ENCODE measurements at places on chromosomes 4 and X. TPM values are rescaled to one million over a fixed set of nuclear protein-coding genes. Genes with fewer than 3 reads are reported as not detected.

GRCh38 chr4:126267689-126268088 is 952.9 kb downstream of the FAT4 start:
- DNase-seq, result no peak

TRAM1L1 gene
- total RNA-seq, result 2.9 TPM

LONRF3 gene
- total RNA-seq, result 0.10 TPM

DNA sequence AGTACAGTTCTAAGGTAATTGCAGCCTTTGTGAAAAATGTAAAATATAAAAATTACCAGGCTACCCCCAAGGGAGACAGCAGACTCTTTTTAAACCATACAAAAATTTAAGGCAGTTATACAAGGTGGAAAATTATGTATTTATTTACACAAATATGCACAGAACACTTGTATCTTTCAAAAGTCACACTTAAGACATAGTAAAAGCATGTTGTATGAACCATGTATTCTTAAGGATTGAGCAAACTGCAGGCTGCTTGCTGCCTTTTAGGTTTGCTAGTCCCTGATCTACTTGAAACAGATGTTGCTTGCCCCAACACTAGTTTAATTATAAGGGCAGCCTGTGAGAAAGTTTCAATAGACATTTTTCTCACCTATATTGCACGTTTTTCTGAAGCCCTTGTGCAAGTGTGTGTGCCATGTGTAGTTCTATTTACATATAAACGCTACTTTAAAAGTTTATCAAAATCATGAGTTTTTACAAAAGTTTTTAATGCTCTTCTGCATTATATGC is 72.8 kb downstream of the PRSS12 start:
- no peak for DNase-seq

DNA sequence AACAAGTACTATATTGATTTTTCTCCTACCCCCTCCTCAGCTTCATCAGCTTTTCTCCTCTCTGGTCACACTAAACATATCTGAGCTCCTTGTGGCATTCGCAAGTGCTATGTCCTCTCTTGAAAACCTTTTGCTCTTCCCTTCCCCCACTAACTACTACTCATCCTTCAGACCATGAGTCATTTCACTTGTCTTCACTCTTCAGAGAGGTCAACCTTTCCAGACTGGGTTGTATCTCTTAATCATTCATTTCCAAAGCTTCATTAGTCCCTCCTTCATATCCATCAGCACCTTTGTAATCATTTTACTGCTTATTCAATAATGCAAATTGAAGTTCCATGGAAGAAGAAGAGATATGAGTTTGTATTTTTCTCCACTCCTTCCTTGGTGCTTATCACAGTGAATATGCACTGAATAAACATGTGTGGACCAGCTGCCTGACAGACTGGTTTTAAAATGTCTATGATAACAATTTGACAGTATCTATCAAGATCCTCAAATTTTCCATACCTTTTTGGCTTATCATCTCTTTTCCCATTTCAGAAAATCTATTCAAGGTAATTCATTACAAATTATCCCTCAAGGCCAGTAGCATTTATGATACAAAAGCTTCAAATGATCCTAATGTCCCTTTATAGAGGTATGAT is 28.4 kb downstream of the DDX60L start:
- DNase-seq, result no peak

NSUN7 gene
- total RNA-seq, result 26.5 TPM

SLC25A5 gene
- total RNA-seq, result 383 TPM

GLRA3 gene
- total RNA-seq, result 0.28 TPM

GAGE2A gene
- 0.70 TPM for total RNA-seq

VCX3B gene
- not detected for total RNA-seq

GRID2 gene
- total RNA-seq, result 19.1 TPM

- DNase-seq, result no peak
Measured at GRCh38 chrX:100939333-100939732, 10.6 kb upstream of the XKRX start.

DNA sequence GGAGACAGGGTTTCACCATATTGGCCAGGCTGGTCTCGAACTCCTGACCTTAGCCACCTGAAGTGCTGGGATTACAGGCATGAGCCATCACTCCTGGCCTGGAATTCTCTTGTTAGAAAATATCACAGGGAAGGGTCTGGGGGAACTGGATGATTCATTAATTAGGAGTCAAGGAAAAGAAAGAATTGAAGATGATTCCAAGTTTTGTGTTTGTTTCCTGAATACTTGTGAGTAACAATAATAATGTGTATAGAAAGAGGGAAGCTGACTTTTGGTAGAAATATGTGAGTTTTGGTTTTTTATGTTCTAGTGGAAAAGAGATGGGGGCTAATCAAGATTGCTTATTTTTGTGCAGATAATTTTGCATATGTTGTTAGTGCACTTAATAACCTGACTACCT is 77.3 kb upstream of the CLNK start:
- DNase-seq, result no peak

DNA sequence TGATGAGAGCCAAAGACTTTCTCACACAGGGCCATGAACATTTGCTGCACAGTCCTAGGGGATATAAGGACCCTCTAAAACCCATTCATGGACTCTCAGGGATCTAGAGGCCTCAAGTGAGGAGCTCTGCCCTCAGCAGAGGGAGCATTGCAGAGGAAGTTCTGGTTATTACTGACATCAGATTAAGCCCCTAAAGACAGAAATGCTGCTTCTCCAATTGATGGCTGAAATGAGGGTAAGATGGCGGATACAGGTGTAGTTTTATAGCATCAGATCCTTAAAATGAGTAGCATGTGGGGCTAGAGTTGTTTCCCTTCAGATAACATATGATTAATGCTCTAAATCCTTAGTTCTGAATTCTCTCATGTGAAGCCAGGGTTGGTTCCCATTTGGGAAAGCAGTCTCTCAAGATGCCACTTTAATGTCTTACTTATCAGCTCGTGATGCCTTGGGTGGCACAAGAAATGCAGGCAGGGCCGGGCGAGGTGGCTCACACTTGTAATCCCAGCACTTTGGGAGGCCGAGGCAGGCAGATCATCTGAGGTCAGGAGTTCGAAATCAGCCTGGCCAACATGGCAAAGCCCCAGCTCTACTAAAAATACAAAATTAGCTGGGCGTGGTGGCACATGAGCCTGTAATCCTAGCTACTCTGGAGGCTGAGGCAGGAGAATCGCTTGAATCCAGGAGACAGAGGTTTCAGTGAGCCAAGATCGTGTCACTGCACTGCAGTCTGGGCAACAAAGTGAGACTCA is 7.9 kb downstream of the RHOH start:
- no peak for DNase-seq

- DNase-seq, result no peak
Measured at GRCh38 chrX:2541603-2542002, 40.8 kb upstream of the DHRSX start.

CDKL5 gene
- 7.0 TPM for total RNA-seq

DNA sequence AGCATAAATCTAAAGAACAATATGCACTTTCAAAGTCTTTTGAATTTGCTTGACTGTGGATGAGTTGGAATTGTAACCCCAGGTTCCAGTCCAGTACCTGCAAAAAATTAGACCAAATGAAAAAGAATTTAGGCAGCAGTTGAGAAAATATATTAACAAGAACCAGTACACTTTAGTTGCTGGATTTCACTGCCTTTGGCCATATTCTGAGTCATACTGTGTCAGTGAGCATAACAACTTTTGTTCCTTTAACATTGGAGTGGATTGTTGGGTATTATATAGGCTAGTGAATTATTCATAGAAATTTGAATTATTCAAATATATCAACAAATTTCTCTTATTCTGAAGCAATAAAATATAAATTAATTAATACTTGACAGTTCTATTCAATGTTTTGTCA is 101.5 kb upstream of the SMAD1 start:
- DNase-seq, result no peak

SRPK3 gene
- not detected for total RNA-seq

- no peak for DNase-seq
Measured at GRCh38 chrX:99398545-99398944, 1011.5 kb downstream of the PCDH19 start.

DNA sequence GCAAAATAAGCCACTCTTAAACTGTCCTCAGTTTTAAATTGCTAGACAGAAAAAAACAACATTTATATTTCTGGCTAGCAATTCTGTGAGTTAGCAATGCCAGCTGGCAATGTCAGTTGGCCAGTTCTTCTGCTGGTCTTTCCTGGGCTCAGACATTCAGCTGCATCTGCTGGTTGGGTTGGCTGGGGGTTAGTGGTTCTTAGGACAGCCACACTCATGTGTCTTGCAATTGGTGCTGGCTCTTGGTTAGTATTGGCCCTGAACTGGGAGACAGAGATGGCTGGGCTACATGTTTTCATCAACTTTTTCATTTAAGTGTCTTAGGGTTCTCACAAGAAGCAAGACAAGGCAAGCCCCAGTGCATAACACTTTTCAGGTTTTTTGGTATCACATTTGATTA is 48.0 kb upstream of the PDLIM5 start:
- no peak for DNase-seq

DNA sequence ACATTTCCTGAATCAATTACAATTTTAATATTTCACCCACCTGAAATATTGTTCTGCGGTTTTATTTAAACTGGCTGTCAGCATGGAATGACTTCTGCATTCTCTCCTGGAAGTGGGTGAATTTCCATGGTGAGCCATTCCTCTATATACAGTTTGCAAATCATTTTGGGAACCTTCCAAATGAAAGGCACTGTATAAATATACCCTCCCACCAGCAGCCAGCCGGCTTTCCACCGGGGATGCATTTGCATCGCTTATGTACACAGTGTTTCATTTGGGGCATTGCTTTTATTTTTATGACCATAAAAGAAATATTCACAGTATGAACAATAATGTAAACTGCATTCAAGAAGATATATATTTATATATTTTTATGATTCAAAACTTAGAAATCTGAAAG is 4.7 kb upstream of the IL1RAPL1 start:
- no peak for DNase-seq

GRCh38 chr4:93764639-93765246 is 63.8 kb upstream of the ATOH1 start:
- peak; percentile 16 for DNase-seq

GRCh38 chr4:19983072-19983471 is 268.6 kb upstream of the SLIT2 start:
- no peak for DNase-seq

DNA sequence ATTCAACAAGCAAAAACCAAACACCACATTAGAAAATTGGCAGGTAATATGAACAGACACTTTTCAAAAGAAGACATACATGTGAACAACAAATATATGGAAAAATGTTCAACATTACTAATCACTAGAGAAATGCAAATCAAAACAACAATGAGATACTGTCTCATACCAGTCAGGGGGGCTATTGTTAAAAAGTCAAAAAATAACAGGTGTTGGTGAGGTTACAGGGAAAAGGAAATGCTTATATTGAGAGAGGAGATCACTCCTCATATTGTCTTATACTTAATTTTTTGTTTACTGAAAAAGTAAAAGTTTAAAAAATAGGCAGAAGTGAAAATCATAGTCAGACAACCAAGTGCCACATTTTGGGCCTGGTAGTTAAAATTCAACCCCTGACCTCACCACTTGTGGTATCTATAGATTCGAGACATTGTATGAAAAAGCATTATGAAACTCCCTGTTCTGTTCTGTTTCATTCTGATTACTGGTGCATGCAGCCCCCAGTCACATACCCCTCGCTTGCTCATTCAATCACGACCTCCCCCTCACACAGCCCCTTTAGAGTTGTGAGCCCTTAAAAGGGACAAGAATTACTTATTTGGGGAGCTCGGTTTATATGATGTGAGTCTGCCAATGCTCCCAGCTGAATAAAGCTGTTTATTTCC is 153.7 kb upstream of the FGF16 start:
- DNase-seq, result no peak

DNA sequence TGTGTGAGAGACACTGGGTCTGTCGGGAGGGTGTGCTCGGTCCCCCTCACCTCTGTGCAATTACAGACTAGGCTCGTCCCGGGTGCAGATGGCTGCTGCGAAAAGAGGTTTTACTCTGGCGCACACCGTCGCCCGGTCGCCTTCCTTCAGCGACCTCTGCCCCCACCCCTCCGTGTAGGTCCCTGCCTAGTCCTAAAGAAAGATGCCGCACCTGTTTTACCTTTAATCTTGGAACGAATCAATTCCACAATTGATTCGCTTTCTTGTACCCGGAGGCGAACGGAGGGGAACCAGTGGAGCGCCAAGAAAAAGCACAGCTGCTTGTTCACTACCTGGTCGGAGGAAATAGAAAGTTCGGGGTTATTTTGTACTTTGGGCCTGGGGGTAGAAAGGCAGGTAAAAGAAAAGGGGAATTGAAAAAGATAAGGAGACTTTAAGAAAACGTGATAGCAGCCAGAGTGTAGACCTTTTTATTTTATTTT is 1.2 kb downstream of the NPNT start:
- DNase-seq, result peak; percentile 59

- DNase-seq, result no peak
Measured at GRCh38 chr4:160213366-160213765, 1110.5 kb downstream of the RAPGEF2 start.

DNA sequence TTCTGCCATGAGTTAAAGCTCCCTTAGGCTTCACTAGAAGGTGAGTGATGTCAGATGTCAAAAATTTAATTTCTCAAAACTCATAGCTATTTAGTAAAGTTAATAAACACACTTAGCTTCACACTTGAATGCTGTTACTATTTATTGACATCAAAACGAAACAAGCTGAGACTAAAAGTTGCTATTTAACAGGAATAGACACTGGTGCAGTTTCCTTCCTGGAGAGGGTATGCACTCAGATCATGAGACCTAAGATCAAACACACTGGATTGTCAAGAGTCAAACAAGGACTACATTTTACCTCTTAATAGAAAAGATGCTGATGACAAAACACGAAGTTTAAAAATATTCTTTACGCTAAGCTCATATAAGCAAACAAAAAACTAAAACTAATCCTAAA is 18.9 kb downstream of the UPF3B start:
- DNase-seq, result no peak

- DNase-seq, result no peak
Measured at GRCh38 chr4:48709901-48710300, 70.2 kb downstream of the FRYL start.

DNA sequence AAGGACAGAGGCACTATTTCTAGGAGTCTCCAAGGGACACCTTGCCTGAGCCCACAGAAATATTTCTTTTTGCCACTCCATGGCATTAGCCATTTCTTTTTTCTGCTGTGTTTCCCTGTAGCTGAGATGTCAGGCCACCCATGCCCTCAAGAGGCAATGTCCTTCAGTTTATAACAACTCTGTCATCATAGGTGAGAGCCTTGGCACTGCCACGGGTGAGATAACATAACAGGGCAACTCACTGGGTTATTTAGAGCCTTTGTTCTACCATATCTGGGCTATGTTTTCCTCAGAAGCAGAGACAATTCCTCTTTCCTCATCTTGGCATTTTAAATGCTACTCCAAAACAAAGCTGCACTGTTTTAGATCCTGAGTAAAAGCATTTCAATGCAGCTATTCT is 99.9 kb upstream of the MAOA start:
- no peak for DNase-seq

Measured in H7 (cell line).